GM10248 (cell line): ENCODE measurements at places on chromosomes 6 and 20.

- DNase-seq = no peak
Measured at GRCh38 chr20:20138301-20139064, 86.2 kb downstream of the CFAP61 start.

GRCh38 chr6:151493161-151493803 lies 535 bp upstream of the CCDC170 start:
- no peak for DNase-seq

DNA sequence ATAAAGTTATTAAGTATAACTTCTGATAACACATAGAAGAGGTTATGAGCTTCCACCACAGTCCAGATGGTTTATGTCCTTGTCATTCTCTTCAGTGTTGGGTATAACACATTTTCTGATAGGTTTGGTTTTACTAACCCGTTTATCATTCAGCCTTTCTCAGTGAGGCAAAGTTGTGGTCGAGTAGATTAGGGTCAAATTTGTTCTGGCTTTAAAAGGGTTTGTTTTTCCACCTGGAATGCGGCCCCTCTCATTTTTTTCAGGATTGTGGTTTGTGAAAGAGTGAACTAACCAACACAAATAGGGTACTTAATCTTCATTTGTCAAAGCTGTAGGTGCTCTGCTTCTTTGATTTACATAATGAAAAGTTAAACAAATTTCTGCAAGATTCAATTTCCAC lies 204.2 kb upstream of the ASCC3 start:
- no peak for DNase-seq

DNA sequence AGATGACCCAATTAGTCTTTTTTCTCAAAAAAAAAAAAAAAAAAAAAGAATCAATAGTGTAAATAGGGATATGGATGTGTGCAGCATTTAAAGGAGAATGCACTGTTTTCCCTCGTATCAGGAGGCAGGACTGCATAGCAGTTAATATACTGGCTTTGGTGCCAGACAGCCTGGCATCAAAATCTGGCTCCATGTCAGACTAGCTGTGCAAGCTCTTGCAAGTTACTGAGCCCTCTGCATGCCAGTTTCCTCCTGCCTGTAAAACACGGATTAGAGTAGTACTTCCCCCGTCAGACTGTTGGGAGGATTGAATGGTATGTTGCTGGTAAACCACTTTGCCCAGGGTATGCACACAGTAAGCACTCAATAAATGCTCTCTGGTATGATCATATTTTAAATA lies 594.2 kb upstream of the CHD6 start:
- DNase-seq = no peak

DNA sequence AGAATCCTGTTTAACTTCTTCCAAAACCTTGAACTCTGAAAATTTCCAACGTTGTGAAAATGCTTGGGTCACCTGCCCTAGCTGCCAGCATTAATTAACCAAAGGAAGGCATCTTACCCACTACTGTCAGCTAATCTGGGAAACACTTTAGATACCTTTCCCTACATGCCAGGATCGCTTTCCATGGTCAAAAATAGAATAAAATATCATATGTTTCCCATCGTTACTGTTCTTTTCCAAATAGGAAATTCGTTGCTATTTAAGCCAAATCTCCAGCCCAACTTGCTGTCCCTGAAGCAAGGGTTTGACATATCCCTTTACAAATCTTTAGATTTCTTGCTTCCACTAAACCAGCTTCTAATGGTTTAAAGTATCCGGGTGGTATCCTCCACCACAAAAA lies 157.5 kb downstream of the AIG1 start:
- DNase-seq = no peak

- DNase-seq = no peak
Measured at GRCh38 chr20:47825011-47825762, 39.9 kb upstream of the SULF2 start.

DNA sequence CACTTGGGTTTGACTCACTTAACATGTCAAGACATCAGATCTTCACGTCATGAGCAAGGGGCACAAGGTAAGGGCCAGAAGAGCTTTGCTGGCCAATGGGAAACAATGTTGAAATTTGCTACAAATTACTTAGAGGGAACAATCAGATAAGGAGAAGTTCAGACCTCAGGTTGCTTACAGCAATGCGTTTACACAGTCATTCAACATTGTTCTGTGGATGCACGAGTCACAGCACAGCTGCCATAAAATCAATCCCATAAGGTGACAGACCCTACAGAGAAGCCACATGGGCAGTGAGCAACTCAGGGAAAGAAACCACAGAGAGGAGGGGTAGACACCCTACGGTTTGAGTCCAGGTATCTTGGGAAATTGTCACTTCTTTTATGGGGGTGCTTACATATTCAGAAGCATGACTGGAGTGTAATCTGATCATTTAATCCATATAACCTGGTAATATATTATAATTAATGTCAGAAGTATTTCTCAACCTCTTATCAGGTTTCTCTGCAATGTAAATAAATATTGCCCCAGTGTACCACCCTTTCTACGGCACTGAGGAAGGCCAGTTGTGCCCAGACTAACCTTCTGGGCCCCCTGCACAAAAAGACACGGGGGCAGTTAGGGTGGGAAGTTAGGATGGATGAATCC lies 2.3 kb upstream of the SLC22A2 start:
- no peak for DNase-seq

- no peak for DNase-seq
Measured at GRCh38 chr20:48629069-48629959, 198.5 kb downstream of the PREX1 start.

DNA sequence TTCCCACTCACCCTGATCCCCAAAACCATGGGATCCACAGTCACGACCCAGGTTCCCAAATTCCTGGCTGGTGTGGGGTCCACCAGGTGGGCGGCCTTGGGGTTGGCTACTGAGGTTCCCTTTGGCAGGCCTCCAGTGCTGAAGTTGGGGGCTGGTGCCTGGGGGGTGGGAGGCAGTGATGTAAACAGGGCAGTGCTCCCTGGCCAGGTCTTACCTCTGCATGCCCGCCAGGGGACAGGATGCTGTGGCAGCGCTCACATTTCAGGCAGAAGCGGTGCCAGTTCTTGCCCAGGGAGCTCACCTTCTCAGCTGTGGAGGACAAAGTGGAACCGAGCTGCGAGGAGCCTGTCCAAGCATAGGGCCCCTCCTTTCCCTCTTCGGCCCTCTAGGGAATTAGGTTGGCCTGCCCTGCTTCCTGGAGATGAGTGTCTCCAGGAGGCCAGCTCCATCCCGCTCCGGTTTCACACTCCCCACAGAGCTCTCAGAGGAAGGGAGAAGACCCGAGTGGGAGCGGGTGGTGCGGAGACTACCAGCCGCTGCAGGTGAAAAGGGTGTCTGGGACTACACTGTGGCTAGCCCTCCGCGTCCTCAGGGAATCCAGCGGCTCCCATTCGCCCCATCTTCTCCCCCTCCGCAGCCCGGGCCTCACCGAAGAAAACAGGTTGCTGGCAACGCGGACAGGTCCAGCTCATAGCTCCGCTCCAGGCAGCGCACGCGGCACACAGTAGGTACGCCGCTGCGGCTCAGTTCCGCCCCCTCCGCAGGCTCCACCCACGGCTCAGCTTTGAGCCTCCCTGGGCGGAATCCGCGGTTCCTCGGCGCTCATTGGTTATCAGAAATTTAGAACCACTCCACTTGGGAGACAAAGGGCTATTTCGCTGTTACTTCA lies at the start of gene CRIP3:
CRIP3 (minus strand) TSS at position 726 of the 889 bp plus-strand sequence; CDS start at position 692, 34 bp downstream.
- DNase-seq = peak; percentile 57

DNA sequence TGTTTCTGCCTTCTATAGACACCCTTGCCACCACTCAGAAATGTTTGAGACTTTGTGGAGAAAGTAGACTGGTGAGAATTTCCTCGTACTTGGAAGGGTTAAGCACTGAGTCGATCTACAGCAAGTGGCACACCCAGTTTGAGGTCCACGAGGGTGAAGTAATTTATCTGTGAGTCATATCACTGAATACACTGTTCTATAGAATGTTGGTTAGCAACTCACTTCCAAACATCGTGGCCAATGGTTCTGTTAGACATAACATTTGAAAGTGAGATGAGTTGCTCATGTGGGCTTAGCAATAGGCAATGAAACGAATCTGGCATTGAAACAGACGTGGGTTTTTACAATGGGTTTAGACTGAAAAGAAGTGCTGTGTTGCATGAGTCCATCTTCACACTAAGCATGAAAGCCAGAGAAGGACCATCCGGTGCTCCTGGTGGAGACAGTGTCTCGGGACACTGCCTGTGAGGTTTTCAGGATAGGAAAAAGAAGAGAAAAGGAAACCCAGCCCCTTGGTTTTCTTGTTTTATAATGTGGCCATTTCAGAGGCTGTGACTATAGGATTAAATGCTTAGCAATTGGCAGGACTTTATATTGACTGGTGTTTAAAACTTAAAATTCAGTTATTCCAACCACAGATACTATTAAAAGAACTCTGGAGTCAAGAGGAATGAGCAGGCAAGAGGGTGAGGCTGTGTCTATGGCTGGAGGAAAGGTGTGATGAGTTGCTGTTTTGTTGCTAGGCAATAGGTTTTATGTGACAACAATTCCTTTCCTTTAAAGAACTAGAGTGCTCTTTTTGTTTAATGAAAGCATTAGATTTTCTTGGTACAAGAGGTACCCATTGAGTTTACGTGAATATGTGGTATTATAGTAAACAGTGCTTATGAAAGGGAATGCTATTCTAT lies 31.0 kb upstream of the EZR start:
- no peak for DNase-seq

DNA sequence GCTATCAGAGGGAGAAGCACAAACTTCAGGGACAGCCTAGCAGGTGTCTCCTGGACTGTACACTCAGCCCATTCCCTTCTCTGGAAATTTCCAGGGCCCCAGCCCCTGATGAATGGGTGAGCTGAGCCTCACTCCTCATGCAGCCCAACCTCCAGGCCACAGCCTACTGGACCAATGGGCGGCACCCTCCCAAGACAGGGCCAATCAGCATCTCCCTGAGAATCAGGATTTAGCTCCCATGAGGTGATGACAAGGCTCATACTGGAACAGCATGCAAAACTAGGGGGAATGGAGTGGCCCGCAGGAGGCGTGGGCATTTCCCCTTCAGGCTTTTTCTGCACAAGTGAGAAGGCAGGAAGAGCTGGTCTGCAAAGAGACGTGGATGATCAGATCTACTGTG lies 29.0 kb downstream of the NFATC2 start:
- no peak for DNase-seq

GRCh38 chr6:152701081-152701862 lies 3.6 kb downstream of the MYCT1 start:
- DNase-seq = no peak

GRCh38 chr6:38248500-38249234 lies 391.1 kb downstream of the BTBD9 start:
- no peak for DNase-seq

DNA sequence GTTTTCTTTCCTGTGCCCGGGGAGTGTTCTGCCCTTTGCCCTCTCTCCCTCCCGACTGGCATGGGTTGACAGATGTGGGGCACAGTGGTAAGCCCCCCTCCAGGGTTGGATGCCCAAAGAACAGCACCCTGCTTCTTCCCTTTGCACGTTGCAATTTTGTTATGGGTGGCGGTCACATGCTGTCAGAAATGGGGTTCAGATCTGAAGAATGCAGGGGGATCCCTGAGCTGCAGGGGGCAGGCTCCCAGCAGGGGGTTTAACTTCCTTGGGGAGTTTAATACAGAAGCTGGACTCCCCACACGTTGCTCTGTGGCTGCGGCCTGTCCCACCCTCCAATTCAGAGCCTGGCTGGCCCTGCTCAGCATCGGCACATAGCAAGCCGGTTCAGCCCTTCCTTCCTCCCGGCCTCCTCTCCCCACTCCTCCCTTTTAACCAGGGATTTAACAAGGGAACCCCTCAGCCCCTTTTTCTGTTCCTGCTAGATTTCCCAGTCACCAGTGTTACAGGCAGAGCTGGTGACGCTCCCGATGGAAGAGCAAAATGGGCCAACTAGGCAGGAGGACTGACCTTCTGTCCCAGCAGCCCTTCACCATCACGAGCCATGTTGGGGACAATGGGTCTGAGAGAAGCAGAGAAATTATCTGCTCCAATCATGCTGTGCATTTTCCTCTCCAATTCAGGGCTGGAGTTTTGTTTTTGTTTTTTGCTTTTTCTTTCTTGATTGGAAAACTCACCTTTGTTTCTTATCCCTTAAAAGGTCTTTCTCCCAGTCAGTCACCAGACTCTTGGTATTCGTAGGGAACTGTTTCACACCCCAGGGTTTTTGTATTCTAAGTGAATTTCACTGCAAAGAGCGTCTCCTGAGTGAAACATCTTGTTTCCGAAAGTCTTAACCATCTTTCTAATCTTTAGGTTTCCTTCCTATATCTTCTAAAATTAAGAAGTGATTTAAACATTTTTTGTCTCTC lies 6.8 kb downstream of the FOXF2 start:
- DNase-seq = no peak

GRCh38 chr6:167699141-167699931 lies 127.4 kb upstream of the AFDN start:
- peak; percentile 68 for DNase-seq

DNA sequence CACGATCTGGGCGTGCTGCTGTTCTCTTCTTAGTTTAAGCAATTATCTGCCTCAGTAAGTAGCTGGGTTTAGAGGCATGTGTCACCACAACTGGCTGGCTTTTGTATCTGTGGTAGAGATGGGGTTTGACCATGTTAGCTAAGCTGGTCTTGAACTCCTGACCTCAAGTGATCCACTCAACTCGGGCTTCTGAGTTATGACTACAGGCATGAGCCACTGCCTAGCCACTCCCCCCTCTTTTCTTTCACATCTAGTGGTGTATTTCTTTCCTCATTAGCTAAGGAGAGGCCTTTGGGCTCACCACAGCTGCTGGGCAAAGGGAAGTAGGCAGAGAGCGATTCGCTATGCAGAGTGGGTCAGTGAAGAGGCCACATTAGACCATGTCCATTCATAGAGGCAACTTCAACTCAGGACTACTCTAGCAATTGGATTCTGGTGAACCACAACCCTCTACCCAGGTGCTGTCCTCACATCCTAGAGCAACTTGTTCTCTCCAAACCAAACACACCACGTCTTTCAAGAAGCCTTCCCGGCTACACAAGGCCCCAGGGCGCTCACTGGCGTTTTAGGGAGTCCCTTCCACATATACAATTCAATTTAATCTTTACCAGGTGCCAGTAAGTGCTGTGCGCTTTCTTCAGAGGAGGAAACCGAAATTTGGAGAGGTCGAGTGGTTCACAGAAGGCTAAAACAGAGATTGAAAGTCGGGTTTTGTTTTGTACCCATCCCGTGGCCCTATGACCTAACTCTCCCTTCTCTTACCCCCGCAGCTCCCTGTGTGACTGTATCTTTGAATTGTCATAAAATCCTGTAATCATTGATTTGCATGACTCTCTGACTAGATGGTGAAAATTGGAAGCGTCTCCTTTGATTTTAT lies 26.5 kb upstream of the GFOD1 start:
- DNase-seq = no peak

- DNase-seq = no peak
Measured at GRCh38 chr6:98036344-98036923, 753.4 kb upstream of the MMS22L start.

DNA sequence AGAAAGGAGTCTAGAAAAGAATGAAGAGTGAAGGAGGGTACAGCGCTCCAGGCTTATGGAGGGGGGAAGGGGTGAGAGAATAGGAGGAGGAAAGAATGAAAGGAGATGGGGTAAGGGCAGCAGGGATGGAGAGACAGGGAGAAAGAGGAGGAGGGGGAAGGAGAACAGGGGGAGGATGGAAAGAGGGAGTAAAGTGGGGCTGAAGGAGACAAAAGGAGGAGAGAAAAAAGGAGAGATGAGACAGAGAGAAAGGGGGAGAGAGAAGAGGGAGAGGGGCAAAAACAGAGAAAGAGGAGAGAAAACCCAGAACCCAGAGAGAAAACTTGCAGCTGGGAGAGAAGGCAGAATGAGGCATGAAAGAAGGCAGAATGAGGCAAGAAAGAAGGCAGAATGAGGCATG lies 110.7 kb downstream of the GRM4 start:
- DNase-seq = no peak
